ENCODE measurements at places on chromosomes 1 and 21.

DNA sequence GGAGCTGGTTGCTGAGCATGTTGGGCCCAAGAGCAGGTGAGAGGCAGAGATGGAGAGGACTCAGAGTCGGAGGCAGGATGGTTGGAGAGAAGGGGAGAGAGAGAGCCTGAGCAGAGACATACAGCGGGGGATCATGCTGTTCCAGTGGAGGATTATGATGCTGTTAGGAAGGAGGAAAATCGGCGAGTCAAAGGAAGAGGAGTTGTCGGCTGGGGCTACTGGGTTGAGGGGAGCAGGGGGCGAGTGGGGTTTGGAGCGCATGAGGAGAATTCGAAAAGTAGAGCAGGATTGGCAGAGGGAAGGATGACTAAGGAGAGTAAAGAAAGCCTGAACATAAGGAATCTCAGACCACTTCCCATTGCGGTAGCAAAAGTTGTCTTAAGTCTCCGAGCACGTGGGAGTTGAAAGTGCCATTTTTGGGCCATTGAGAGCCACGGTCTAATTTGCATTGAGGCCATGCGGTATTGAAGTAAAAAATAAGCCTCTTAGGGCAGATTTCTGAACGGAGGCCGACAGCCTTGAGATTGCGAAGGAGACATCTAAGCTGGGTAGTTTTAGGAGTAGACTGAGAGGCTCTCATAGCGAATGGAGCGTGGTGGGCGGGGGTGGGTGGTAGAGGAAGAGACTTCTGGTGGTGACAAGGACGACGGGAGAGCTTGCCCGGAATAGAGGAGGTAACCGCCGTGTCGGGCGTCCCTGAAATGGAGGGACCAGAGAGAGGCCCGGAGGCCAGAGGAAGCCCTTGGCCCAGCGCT, 140.4 kb upstream of the ETV3 start:
- no peak for DNase-seq

- DNase-seq: no peak
Observed at GRCh38 chr1:15344800-15345704, 64.6 kb upstream of the EFHD2 start.

- no peak for DNase-seq
Observed at GRCh38 chr21:38798481-38798882, 7.2 kb upstream of the ETS2 start.

DNA sequence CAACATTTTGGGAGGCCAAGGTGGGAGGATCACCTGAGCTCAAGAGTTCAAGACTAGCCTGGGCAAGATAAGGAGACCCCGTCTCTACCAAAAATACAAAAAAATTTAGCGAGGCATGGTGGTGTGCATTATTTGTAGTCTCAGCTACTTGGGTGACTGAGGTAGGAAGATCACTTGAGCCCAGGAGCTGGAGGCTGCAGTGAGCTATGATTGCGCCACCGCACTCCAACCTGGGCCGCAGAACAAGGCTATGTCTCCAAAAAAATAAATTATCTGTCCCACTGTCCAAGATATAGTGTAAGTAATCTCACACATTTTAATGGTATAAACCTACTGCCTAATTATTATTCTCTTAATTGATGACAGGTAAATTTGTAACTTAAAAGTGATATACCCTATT, 12.8 kb downstream of the ARID4B start:
- no peak for DNase-seq

GRCh38 chr21:16154951-16155635, 425.3 kb downstream of the USP25 start:
- DNase-seq: no peak

- peak; percentile 26 for DNase-seq
Observed at GRCh38 chr1:183873642-183874041, 68.7 kb downstream of the RGL1 start.

DNA sequence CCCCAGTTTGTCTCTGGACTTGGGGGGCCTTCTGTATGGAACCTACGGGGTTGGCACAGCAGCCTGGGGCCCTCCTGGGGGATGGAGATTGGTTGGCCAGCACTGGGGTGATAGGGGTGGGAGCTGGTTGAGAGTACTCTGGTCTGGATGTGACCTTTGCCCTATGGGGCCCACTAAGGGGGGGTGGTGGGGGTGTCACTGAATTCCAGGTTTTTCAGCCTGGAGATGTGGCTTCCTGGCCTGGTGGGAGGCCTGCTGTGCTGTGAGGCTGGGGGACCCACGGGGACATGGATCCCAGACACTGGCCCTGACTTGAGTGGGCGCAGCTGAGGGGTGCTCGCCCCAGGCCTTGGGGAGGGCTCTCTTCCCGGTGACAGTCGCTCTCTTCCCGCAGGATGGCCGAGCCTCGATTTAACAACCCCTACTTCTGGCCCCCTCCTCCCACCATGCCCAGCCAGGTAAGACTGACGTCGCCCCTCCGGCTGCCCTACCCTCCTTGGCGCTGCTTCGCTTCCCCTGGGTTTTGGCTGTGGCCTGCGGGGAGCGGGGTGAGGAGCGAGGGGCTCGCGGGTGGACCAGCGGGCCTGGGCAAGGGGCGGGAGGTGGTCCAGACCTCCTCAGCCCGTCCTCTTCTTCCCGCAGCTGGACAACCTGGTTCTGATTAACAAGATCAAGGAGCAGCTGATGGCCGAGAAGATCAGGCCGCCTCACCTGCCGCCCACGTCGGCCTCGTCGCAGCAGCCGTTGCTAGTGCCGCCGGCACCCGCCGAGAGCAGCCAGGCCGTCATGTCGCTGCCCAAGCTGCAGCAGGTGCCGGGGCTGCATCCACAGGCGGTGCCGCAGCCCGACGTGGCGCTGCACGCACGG, 19.6 kb downstream of the ZNF362 start:
- no peak for DNase-seq

DNA sequence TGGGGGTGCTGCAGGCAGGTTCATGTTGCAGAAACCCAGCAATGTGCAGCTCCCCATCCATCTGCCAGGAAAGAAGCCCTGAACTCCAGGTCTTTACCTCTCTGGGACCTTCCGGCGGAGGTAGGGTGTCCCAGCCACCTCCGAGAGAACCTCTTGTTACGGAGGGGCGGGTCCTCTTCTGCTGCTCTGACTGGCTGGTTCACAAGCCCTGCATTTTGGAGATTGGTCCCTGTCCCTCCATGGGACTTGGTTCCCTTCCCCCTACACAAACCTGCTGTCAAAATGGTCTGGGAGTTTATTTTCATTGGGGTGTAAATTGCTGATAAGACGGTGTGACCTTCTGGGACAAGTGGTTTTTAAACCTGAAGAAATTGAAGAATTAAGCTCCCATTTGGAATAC, 8.0 kb upstream of the CELSR2 start:
- no peak for DNase-seq

Data from inflammatory macrophage (primary cell).